ENCODE measurements at places on chromosomes 12 and 14. TPM values are rescaled to one million over a fixed set of nuclear protein-coding genes. Genes with fewer than 3 reads are reported as not detected.

DNA sequence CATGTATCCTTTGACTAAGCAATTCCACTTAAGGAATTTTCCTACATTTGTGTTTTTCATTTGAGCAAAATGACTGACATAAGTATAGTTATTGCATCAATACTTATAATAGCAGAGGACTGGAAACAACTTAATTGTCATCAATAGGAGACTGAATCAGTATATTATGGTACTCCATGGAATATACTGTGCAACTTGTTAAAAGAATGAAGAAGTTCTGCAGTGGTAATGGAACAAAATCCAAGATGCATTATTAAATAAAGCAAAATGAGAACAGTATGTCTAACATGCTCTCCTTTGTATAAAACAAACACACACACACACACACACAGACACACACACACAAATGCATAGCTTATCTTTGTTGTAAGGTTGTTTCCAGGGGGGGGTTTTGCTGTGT lies 303.1 kb downstream of the RAD51B start:
- DNase-seq: no peak

- DNase-seq: no peak
Observed at GRCh38 chr12:5730962-5731361, 214.1 kb downstream of the ANO2 start.

The RNASE1 gene
- 6.0 TPM for total RNA-seq

GRCh38 chr12:118302053-118302452 lies 70.7 kb downstream of the TAOK3 start:
- peak; percentile 53 for DNase-seq

- DNase-seq: peak; percentile 59
Observed at GRCh38 chr14:56821805-56822610, 11.7 kb upstream of the OTX2 start.

- no peak for DNase-seq
Observed at GRCh38 chr14:22883173-22883976, at the start of gene REM2. Gene REM2 (plus strand): TSS chr14:22883222. CDS start chr14:22883288, 66 bp downstream.

DNA sequence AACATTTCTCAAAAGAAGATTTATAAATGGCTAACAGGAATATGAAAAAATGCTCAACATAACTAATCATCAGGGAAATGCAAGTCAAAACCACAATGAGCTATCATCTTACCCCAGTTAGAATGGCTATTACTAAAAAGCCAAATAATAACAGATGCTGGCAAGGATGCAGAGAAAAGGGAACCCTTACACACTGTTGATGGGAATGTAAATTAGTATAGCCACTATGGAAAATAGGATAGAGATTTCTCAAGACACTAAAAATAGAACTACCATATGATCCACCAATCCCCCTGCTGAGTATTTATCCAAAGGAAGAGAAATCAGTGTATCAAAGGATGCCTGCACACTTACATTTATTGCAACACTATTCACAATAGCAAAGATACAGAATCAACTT lies 58.3 kb downstream of the GUCY2C start:
- DNase-seq: no peak

- DNase-seq: peak; percentile 18
Observed at GRCh38 chr12:31715283-31715825, 13.5 kb downstream of the AMN1 start.

The BIN2 gene
- not detected for total RNA-seq

The GARIN6 gene
- not detected for total RNA-seq

The FGFR1OP2 gene
- 127 TPM for total RNA-seq

- DNase-seq: no peak
Observed at GRCh38 chr12:59716043-59716442, 120.2 kb downstream of the SLC16A7 start.

DNA sequence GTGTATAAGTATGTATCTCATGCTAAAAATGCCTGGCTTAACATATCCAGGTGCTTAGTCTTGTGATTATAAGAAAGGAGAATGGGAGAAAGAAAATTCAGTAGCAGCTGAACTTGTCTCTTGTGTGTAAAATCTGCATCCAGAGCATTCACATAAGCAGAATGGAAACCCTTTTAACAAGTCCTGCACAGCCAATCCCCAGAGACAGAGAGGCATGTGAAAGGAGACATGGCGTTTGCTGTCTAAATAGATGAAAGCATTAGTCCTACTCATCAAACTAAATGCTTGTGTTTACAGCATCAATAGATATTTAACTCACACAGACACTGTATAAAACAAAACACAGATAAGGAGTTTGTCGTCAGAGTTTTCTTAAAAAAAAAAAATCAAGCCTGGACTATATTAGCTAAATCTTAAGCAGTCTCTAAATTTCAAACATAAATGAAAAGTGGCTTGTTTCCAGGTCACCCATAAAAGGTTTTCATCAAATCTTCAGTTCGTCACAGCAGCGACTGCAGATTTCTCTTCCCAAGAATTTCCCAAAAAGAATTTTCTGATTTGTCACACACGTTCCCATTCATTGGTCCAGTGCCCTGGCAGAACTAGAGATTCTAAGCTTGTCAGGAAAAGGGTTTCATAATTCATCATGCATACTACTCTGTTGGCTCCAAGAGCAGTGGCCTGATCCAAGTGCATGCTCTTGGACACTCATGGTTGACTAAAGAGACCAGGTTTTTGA lies 249.2 kb downstream of the BTG1 start:
- DNase-seq: no peak

- DNase-seq: no peak
Observed at GRCh38 chr12:45668641-45669040, 60.9 kb upstream of the ARID2 start.

- no peak for DNase-seq
Observed at GRCh38 chr14:90805662-90806540, 10.3 kb downstream of the TTC7B start.

The BEGAIN gene
- 14.1 TPM for total RNA-seq

The C14orf180 gene
- total RNA-seq: not detected

The SYCP3 gene
- total RNA-seq: not detected

GRCh38 chr12:90519285-90519684 lies 435.7 kb downstream of the CCER1 start:
- no peak for DNase-seq

DNA sequence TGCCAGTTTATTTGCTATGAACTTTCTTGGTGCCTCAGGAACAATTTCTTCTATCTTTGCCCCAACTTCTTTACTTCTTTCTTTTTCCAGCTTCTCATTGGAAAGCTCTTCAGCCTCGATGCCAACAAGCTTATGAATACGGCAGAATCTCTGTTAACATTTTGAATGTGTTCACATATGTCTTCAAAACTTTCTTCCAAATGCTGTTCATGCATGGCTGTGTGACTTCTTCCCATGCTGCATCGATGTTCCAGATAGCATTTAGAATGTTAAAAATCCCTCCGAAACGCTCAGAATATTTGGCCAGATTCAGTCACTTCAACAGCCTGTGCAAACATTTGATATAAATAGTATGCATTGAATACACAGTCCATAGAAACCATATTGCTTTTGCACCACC lies 247.8 kb upstream of the ARID2 start:
- DNase-seq: no peak

The PPP2R5C gene
- total RNA-seq: 138 TPM

- DNase-seq: no peak
Observed at GRCh38 chr14:32200368-32201192, 1.3 kb upstream of the RNU6-7 start.

DNA sequence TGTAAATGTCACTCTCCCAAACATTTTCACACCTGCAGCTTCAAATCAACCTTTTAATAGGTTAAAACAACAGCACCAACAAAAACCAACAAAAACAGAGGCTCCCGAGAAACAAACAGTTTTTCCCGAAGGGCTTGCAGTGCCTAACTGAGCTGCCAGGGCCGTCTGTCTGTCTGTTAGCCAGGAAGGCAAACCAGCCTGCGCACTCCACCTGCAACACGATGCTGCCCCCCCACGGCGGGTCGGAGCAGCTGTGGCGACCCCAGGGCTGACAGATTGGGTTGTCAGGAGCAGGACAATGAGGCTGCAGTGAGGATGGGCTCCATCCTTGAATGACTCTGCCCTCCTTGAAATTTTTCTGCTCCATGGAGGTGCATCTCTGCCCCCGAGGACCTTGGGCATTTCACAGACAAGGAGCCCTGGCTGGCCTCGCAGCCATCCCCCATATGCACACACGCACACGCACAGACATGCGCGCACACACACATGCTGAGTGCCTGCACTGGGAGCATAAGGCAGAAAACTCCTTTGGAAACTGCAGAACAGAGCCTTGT lies 2.6 kb downstream of the RTL1 start:
- DNase-seq: peak; percentile 61

DNA sequence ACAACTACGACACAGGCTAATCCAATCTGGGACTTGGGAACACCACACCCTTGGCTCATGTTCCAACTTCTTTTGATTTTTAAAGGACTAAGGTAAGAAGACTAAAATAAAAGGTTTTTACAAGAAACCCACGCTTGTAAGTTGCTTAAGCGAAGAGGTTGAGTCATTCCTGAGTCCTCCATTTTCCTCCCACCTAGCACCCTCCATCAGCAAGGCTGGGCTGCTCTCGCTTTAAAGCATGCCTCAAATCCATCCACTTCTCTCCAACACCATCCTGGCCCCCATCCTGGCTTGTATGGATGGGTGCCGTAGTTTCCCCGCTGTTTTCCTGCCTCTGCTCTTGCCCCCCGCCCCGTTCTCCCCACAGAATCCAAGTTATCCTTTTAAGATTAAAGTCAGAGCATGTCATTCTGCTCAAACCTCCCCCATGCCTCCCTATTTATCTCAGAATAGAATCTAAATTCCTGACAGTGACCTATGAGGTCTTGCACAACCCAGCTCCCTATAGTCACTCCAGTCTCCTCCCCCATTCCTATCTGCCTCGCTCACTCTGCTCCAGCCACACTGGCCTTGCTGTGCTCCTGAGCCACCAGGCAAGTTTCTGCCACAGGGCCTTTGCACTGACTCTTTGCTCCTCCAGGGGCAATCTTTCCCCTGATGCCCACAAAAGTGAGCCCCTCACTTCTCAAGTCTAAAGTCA lies 34.5 kb downstream of the SCARB1 start:
- DNase-seq: peak; percentile 68

The ACOT6 gene
- total RNA-seq: not detected

GRCh38 chr14:91919814-91920213 lies 27.7 kb downstream of the FBLN5 start:
- DNase-seq: no peak

All from Daoy (cell line).